Activated naive CD4-positive, alpha-beta T cell treated with anti-CD3 and anti-CD28 coated beads, Interleukin-2, amount 10 ng/mL, durations not matched to agents 7 days and 5 days (primary cell): ENCODE measurements at places on chromosomes 13 and 19.

DNA sequence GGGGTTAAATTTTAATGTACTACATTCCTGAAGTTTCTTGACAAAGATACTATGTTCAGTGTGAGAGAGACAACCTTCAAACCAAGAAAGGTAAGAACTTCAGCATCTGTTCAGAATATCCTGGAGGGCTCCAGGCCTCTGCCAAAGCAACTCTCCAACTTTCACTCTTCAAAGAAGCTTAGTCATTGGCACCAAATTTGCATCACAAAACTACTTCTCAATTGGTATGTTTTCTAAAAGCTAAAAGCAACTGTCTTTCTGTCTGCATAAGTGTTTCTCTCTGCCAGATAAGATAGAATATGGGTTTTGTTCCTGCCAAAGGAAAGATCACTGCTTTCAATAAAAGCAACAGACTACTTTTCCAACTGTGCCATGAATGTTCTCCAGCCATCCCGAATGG lies 187.4 kb downstream of the SUCLA2 start:
- DNase-seq: no peak

GRCh38 chr13:69721631-69722030 lies 386.0 kb upstream of the ATXN8OS start:
- no peak for DNase-seq

DNA sequence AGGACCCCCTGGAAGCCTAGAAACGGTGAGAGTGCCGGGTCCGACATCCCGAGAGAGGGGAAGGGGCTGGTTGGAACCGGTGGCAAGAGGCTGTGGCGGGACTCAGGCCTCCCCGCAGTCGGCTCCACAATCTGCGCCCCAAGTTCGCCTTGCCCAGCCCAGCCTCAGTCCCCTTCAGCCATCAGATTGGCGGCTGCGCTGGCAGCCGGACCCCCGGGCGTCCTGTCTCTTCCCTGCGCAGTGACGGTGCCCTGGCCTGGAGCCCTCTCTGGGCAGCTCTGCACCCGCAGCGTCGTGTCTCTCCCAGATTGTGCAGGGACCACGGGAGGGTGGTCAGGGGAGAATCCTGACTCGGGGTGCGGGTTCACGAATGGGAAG lies 315 bp downstream of the ZNF492 start:
- DNase-seq: no peak

DNA sequence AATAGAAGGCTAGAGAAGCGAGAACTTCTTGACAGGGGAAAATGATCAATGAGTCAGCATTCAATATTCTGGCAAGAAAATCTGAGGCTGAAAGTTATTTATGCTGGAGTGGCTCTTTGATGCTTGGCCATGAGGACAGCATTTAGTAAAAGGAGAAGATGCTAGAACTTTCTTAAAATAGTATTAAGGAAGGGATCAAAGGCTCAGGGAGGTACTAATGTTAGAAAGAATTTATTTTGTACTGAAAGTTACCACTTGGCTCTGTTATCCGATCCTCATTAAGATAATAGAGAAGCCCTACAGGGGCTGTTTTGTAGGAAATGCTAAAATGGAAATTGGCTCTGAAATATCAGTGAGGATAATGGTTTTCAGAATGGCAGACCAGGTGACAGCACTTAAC lies 1774.6 kb upstream of the PCDH20 start:
- DNase-seq: no peak

DNA sequence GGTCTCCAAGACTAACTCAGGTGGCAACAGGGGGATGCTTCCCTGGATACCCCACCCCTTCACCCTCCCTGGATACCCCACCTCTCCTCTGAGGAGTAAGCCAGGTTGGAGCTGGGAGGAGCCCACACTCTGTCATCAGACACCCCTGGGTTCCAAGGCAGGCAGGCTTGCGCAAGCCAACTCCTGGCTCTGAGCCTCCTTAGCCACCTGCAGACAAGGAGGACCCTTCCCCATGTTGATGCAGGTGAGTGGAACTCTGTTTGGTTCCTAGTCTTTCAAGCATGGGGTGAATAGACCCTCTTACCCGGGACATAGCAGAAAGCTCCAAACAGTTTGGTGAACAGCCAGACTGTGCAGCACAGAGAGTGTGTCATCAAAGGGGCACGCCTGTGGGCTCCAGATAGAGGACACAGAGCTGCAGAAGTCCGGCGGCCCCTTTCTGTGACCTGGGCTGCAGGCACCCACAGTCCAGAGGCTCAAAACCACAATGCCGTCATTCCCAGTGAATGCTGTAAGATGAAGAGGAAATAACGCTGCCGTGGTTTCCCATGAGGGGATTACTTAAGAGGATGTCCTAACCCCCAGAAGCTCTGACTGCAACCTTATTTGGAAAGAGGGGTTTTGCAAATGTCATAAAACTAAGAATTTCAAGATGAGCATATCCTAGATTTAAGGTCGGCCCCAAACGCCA lies 12.1 kb upstream of the HAS1 start:
- no peak for DNase-seq

DNA sequence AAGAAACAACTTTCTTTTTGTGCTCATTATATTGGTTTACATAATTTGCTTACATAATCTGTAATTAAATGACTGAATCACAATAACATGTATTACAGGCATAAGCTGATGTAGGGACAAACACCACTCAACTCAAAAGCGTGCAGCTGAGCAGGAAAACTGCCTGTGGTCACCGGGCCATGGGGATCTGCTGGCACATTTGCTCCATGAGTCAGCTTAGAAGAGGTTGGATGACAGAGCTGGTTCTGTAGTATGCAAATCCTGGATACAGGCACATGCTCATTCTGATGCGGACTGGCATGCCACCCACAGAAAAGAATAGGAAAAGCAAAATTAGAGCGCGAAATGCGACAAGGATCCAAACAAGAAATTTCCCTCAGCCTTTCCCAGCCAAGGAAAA lies 128.6 kb downstream of the USP12 start:
- no peak for DNase-seq

DNA sequence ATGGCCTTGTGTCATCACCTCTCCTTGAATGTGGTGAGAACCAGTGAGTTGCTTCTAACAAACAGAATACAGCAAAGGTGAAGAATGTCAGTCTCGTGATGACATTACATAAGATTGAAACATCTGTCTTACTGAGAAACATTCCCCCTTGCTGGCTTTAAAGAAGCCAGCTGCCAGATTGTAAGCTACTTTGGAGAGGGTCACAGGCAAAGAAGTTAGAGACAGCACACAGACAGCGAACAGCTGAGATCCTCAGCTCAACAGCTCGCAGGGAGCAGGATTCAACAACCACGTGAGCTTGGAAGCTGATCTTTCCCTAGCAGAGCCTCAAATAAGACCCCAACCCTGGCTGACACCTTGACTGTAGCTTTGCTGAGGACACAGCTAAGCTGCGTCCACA lies 367.9 kb downstream of the LIG4 start:
- no peak for DNase-seq

GRCh38 chr19:271856-272255 lies 19.3 kb downstream of the PLPP2 start:
- DNase-seq: no peak

- peak; percentile 95 for DNase-seq
These were observed 8.0 kb downstream of the RGCC start for GRCh38 chr13:41465241-41465847.

DNA sequence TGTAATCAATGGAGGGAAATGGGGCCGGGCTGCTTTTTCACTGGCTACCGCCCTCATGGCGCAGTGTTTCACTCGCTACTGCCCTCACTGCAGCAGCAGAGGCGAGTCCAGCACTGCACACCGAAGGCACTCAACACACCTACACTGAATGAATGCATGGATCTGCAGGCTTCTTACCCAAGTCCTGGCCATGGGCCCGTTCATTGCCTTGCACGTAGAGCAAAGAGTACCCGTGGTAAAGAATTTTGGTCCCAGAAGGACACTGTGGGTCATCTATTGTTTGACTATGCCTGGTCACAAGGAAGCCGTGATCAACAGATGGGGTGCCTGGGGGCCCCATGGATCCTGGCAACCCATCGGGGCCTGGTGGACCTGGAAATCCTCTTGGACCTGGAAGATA lies 144.9 kb downstream of the COL4A1 start:
- DNase-seq: no peak

- no peak for DNase-seq
These were observed 7.5 kb upstream of the OR10H5 start for GRCh38 chr19:15779756-15780476.

DNA sequence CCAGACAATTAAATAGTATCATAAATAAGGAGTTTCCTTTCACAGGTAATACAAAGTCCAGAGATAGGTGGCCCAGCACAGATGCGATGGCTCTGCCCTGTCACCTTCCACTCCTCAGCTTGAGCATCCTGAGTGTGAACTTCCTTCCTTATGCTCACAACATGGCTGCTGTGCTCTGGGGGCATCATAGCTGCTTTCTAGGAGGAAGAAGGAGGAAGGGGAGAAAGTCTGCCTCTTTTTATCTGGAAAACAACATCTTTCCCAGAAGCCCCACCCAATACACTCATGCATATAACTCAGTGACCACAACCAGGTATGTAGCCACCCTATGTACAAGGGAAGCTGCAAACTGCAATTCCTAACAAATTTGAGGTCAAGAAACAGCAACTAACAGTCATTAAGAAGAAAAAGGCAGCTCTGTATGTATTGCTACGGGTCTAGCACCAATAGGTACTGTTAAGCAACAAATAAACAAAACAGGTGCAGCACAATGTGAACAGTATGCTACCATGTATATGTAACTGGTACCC lies 201.2 kb upstream of the UBL3 start:
- no peak for DNase-seq

DNA sequence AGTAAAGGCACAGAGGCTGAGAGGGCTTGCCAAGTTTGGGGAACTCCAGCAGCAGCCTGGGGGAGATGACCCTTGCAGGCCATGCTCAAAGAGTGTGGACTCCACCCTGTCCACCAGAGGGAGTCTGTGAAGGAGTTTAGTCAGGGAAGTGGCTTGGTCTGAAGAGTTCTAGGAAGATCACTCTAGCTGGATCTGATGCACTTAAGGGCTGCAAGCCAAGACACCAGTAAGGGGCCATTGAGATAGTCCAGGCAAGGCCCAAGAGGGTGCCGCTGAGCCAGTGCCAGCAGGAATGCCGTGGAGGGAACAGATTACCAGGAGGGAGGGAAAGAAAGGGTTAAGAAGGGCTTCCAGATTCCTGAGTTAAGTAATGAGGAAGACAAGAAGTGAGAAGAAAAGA lies 68.7 kb downstream of the ZAR1L start:
- DNase-seq: peak; percentile 57

DNA sequence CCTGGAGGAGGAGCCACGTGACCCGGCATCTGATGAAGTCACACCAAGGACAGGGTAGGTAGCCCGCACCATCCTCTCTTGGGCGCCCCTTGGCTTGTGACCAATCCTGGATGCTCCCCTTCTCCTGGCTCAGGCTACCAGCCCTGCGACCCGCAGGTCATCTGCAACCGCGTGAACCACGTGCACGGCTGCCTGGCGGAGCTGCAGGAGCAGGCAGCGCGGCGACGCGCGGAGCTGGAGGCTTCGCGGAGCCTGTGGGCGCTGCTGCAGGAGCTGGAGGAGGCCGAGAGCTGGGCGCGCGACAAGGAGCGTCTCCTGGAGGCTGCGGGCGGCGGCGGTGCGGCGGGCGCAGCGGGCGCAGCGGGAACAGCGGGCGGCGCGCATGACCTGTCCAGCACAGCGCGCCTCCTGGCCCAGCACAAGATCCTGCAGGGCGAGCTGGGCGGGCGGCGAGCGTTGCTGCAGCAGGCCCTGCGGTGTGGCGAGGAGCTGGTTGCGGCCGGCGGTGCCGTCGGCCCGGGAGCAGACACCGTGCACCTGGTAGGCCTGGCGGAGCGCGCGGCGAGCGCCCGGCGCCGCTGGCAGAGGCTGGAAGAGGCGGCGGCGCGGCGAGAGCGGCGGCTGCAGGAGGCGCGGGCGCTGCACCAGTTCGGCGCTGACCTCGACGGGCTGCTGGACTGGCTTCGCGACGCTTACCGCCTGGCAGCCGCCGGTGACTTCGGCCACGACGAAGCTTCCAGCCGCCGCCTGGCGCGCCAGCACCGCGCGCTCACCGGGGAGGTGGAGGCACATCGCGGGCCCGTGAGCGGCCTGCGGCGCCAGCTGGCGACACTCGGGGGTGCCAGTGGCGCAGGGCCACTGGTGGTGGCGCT lies 45.9 kb downstream of the SPTBN4 start:
- peak; percentile 22 for DNase-seq

DNA sequence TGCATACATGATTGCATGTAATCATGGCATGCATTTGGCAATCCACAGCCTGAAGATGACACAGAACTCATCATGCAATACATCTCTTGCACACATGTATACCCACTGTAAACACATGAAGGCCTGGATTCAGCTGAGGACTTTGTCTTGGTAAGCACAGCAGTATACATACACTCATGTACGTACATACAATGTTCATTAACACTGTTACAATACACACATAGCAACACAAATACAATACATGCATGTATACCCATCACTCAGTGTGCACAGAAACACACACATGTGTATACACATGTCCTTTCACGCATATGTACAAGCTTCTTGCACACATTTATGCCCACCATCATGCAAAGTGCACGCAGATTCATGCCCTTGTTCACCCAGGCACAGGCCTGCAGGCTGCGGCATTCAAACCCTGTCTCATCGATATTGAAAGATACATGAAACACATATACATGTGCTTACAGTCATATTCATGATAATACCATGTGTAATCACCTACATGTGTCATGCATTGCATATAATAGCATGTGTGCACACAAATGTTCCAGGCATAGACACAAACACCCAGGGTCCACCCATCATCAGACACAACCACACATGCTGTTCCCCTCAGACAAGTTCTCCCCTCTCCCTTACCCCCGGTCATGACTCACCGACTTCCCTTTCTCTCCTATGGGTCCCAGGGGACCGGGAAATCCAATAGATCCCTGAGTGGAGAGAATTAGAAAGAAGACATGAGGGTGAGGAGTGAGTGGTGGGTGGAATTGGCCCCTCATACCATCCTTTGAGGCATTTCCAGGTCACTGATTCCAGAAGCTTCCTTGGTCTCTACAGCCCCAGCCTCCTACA lies 28.7 kb downstream of the COL5A3 start:
- no peak for DNase-seq
